ENCODE measurements at places on chromosomes 6 and 20.

- DNase-seq: no peak
These were observed 26.5 kb downstream of the GTF2H5 start for GRCh38 chr6:158194487-158195280.

- DNase-seq: peak; percentile 41
These were observed 34.2 kb downstream of the MAFB start for GRCh38 chr20:40654876-40655275.

GRCh38 chr6:31010393-31011060 lies at the start of gene MUC22:
Gene MUC22, plus strand, starts transcription at chr6:31010474. Its CDS starts 233 bp downstream, at chr6:31010707.
- peak; percentile 6 for DNase-seq

- peak; percentile 54 for DNase-seq
These were observed 125.8 kb downstream of the MCHR2 start for GRCh38 chr6:99868074-99868702.

GRCh38 chr20:40942775-40943174 lies 85.8 kb upstream of the TOP1 start:
- DNase-seq: no peak

DNA sequence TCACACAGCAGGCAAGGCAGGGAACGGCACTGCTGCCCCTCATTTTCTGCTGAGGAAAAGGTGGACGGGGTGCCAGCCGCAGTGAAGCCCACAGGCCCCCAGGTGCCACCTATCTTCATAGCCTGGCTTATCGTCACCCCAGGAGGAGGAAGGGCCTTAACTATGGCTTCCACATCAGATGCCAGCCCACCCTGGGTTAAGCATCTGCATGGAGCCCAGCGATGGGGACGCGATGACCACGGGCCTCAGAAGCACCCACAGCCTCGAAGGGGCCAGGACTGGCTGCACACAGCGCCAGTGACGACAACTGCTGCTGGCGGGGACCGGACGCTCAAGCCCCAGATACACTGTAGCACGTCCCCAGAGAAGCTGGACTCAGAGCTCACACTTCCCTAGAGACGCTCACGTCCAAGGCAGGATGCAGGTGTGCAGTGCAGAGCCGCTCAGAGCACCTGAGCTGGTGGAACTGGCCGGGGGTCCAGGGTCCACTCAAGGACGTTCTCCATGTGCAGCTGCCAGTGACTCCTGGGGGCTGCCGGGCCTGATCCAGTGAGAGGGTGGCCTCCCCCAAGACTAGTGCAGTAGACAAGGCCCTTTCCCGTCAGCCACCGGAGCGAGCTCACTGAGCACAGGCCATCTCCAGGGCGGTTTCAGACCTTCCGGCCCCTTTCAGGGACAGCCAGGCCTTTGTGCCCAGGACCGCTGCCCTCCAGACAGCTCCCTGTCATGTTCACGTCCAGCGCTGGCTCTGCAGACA lies 83.0 kb downstream of the YTHDF1 start:
- no peak for DNase-seq

GRCh38 chr6:105817961-105818360 lies 268.2 kb upstream of the PRDM1 start:
- no peak for DNase-seq

GRCh38 chr6:141526985-141527384 lies 605.7 kb upstream of the GJE1 start:
- DNase-seq: no peak

- no peak for DNase-seq
These were observed 97.1 kb upstream of the MRPS10 start for GRCh38 chr6:42314571-42315258.

GRCh38 chr6:27553123-27553904 lies 80.4 kb upstream of the ZNF184 start:
- peak; percentile 49 for DNase-seq

GRCh38 chr20:57587278-57587988 lies 26.5 kb downstream of the PCK1 start:
- DNase-seq: no peak

DNA sequence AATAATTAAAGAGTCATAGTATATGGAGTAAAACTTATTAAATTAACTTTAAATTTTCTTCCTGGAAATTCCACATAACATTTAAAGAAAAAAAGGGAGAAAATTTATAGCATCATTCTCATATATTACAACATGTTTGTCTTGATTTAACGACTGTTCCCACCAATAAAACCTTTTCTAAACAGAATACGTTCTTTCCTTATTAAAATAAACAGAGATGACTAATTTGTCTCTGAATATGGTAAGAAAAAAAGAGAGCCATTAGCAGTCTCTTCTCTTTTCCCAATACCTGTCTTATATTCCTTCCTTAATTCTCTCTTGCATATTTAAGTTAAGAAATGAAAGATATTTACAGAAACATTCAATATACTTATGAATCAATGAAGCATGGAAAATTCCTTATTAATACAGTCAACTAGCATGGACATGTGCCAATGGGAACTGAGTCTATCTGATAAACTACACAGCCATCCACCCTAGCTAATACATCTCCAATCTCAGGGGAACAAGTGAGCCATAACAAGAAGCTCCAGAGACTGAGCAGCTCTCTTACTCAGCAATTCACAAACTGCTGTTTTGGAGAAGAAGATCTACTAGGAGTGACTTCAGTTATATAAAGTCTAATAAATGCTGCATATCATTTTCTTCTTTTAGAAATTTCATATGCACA lies 347.1 kb upstream of the MANEA start:
- DNase-seq: no peak

- no peak for DNase-seq
These were observed 5.1 kb upstream of the MAP1LC3A start for GRCh38 chr20:34553366-34553867.

GRCh38 chr6:14126191-14126590 lies 8.6 kb downstream of the CD83 start:
- DNase-seq: no peak

- no peak for DNase-seq
These were observed 203.1 kb downstream of the UBE3D start for GRCh38 chr6:82862543-82862942.

DNA sequence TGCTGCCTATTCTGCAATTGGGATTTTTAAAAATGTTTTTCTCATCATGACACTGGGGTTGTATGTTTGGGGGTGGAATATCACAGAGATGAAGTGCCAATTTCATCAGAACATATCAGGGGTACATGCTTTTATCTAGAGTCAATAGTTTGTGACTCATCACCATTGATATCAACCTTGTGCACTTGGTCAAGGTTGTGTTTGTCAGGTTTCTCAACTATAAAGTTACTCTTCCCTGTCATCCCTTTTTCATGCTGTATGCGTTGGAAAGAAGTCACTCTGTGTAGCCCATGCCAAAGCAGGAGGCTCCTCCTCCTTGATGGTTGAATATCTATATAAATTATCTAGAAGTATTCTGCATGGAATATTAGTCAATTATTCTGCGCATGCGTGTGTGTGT lies 145.4 kb upstream of the TSHZ2 start:
- no peak for DNase-seq

- no peak for DNase-seq
These were observed 7.9 kb downstream of the ZMYND8 start for GRCh38 chr20:47348539-47349142.

DNA sequence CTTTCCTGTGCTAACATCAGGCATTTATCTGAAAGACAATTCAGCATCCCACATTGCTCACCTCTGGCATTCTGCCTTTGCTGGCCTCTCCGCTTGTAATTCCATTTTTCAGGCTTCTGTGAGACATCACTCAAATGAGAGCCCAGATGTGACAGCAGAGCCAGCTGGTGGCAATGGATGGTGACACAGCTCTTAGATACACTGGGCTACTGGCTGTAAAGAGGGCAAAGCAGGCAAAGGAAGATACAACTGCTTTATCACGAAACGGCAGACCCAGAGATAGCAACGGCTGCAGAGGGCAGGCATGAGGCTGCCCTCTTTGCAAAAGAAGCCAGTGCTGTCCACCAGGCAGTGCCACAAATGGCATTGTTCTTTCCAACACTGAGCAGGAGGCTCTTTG lies 329.8 kb downstream of the KIF16B start:
- DNase-seq: no peak

- DNase-seq: no peak
These were observed 53.9 kb upstream of the TAGAP start for GRCh38 chr6:159098636-159099106.

GRCh38 chr6:37323580-37323979 lies 30.2 kb upstream of the RNF8 start:
- DNase-seq: peak; percentile 12

GRCh38 chr20:957544-957943 lies 41.4 kb upstream of the ANGPT4 start:
- no peak for DNase-seq

- no peak for DNase-seq
These were observed 189.0 kb downstream of the SLC16A10 start for GRCh38 chr6:111276335-111276734.

- no peak for DNase-seq
These were observed 737.0 kb upstream of the ADGRB3 start for GRCh38 chr6:67897998-67898607.

DNA sequence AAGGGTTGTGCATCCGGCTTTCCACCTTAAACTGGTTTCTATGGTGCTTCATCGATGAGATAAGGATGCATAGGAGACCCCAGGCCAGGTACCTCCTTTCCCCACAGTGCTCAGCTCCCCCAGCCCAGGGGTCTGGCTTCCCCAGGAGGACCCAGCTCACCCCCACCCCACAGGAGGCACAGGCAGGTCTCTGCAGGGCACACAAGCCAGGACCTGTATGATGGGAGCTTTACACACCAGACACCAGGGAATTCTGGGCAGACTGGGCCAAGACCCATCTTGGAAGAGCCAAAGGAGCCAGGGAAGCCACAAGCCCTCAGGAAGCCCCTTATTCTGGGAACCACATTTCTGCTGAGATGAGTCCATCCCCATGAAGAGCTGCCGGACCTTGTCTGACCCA lies 29.6 kb downstream of the UBD start:
- no peak for DNase-seq

DNA sequence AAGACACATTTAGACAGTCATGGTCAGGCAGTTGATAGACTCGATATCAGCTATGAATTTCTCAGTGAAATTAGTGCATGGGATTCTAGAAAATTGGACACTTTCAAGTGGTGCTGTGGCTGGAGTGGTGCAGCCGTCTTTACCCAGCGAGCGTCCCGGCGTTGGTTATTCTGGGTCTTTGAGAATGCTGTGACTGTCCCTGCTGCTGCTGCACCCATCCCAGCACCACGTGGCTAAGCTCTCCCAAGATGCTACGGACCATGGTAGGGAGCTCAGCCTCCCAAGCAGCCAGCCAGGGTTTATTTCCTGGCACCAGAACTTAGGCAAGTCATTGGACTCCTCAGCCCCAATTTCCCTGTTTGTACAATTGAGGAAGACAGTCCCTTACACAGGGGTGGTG lies 147.2 kb upstream of the RPS6KA2 start:
- no peak for DNase-seq

- no peak for DNase-seq
These were observed 29.1 kb upstream of the TULP1 start for GRCh38 chr6:35541836-35542235.

GRCh38 chr20:24523661-24524060 lies 54.2 kb downstream of the SYNDIG1 start:
- no peak for DNase-seq

DNA sequence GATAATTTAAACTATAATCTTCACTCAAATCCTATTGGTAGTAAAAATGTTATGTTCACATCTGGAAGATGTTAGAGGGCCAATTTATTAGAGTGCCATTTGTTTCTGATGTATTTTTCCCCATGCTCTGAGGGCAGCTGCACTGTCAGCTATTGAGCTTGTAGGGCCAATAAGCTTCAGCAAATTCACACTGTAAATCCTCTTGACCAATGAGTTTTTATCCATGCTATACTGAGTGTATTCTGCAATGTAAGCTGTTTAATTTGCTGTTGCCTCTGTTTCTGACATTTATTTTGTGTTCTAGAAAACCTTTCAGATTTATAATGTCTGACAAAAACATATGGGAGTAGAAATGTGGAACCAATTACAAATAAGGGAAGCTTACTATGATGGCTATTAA lies 62.6 kb downstream of the OGFRL1 start:
- DNase-seq: no peak

DNA sequence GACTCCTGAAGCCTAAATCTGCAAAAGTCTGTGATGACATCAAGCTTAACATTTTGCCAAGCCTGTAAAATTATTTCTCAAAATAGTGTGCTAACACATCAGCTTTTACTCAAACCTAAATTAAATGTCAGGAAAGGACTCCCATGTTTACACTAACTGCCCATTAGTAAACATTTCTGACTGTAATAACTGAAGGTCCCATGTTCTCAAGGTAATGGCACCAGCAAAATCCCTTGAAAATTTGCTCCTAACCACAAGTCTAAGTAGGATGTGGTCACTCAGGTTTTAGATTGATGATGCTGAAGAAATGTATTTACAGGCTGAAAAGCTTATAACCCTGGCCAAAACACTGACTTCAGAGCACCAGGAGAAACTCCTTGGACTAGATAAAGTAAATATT lies 33.0 kb downstream of the BACH2 start:
- no peak for DNase-seq

DNA sequence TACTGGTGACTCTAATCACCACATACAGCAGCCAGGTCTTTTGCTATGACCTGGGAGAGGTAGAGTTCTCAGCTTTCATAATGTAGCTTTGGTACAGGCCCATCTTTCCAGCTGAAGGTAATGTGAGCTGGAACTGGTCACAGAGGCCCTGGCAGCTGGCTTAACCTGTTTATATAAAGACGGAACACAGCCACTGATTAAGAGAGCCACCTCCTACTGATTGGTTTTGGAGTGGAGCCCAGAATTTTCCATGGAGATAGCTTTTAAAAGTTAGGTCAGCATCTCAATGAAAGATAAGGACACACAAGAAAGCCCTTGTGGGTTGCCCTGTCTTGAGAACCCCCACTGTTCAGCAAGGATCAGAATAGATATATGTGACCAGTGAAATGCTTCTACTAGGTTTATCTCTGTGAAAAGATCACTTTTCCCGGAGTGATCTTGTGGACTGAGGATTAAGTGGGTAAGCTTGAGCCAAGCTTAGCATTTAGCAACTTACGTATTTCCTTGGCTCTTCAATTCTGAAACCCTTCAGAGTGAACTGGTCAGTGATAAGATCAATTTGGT lies 213.7 kb upstream of the CITED2 start:
- no peak for DNase-seq

DNA sequence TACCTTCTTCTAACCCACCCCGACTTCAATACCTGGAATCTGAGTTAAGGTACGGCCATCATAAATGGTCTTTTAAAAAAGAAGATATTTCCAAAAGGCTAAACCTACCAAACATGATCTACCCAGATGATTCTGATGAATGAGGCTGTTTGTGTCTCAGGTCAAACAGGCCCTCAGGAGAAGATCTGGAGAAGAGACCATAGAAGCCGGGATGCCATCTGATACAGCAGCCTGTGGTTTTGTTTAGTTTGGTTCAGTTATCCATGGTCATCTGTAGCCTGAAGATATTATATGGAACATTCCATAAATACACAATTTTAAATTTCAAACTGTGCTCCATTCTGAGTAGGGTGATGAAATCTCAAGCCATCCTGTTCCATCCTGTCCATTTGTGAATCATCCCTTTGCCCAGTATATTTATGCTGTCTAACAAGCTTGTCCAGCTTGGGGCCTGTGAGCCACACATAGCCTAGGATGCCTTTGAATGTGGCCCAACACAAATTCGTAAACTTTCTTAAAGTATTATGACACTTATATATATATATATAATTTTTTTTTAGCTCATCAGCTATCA lies 4.0 kb upstream of the CAP2 start:
- DNase-seq: no peak

GRCh38 chr20:45399018-45399417 lies 9.1 kb upstream of the DBNDD2 start:
- no peak for DNase-seq
